ENCODE measurements at places on chromosomes 5 and 9.

- DNase-seq, result no peak
Measured at GRCh38 chr5:14406554-14406849, 175.1 kb upstream of the OTULINL start.

DNA sequence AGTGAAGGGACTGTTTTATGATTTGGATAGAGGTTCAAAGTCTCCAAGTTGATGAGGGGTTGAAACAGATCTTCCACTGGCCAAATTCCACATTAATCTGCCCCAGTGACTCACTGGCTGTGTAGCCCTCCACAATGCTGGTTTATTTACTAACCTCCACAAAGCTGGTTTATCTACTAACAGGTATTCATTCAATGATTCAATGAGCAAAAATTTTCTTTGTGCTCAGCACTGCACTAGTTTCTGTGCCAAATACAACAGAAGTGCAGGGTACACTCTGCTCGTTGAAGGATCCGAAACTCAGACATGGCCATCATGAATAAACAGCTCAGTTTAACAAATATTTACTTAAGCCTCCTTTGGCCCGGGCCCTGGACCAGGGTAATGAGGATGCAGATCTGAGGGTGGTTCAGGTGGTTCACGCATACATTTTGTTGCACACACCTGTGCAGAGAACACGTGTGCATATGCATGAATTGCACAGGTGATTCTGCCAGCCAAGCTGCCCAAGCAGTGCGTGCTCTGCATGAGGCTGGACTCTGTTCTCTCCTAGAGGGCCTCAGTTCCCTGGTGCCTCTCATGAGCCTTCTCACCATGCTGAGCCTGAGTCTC, 71.0 kb downstream of the SH3PXD2B start:
- no peak for DNase-seq

DNA sequence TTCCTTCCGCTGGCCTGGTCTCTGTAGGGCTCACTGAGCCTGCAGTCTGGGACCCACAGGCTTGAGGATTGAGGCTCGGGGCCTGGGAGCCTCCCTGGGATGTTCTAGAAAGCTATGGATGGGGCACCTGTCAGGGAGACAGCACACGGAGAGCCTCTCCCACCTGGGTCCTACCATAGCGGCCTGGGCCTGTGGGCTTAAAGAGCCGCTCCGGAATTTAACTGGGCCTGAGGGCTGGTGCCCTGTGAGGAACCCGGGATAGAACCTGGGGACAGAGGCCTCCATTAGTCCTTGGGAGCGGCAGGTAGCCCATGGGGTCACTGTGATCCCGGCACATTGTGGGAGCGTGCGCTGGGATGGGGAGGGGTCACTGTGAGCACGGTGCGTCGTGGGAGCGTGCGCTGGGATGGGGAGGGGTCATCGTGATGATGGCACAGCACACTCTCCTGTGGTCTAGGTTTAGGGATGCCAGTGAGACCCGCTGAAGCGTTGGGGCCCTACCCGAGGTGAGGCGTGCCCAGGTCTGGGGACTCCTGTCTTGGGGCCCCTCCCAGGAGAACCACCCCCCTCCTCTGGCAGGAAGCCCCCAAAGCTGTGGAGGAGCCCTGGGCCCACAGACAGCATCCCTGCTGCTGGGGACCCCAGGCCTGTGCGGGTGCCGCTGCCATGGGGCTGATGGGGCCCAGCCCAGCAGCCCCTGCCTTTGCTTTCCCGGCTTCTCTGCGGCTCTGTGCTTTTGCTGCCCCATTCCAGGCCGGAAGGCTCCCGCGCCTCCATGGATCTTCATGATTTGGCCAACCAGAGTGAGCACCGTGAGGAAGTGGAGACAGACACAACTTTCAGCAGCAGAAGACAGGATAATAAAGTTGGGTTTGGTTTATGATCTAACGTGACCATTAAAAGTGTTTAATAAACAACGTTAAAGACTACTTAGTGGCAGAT, 3.4 kb upstream of the CEP72 start:
- DNase-seq, result no peak

GRCh38 chr5:135834639-135835529, at the start of gene SLC25A48:
Gene SLC25A48, plus strand, starts transcription at chr5:135834663. Its CDS starts 185 bp downstream, at chr5:135834848.
- peak; percentile 71 for DNase-seq

DNA sequence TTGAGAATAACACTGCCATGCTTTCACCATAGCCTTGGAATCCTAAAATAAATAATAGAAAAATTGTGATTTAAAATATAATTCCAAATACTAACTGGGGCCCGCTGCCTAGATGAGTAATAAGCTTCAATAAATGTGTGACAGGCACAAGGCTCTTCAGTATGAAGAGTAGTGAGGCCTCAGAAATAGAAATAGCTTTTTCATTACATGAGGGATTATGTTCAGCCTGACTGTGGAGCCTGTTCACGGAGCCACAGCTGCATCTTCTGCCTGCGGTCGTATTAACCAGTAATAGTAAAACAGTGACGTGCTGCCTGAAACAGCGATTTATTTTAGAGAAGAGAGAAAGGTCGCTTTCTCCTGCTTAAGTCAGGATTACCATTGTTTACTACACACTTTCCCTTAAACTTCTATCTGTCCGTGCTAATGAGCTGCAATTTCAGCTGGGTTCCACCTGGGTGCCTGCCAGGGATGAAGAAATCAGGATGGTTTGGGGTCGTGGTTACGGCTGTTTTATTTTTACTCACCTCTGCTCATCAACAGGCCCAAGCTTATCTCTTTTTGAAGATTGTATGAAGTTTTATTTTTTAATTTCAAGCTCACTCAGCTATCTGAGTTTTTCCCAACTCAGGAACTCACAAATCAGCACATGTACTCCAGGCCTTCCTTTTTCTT, 284.9 kb upstream of the WWC1 start:
- no peak for DNase-seq

- no peak for DNase-seq
Measured at GRCh38 chr5:92963800-92964199, 617.2 kb downstream of the NR2F1-AS1 start.

DNA sequence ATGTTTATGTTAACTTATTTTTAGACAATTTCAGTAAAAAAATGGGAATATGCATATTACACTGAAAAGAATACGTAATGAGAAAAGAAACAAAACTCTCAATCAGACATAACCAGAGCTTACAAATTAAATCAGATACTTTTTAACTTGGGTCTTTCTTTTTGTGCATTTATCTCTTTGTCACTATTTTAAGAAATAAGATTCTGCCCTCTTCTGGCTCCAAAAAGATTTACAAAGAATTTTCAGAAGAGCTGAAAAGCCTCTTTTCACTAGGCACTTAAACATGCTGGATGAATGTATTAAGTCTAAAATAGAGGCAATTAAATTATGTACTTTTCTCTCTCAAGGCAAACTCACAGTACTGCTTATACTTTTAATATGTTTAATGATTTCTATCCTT, 55.5 kb downstream of the CEP120 start:
- DNase-seq, result no peak

DNA sequence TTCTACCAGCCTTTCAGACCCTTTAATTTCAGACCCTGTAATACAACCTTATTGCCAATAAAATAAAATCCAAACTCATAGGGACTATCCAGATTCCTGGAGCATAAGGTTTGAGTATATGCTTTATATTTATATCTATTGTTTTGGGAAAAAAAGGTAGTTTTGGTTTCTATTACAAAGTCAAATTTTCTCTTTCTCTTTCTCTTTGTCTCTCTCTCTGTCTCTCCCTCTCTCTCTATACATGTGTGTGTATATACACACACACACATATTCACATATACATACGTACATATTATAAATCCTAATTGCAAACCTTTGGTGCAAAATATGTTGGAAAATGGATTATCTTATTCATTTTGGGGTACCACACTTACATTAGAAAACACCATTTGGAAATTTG, 39.0 kb downstream of the TMEM232 start:
- no peak for DNase-seq

GRCh38 chr9:75378036-75378435, 289.7 kb downstream of the OSTF1 start:
- no peak for DNase-seq

- DNase-seq, result peak; percentile 5
Measured at GRCh38 chr9:137319739-137320551, 17.9 kb upstream of the NRARP start.

DNA sequence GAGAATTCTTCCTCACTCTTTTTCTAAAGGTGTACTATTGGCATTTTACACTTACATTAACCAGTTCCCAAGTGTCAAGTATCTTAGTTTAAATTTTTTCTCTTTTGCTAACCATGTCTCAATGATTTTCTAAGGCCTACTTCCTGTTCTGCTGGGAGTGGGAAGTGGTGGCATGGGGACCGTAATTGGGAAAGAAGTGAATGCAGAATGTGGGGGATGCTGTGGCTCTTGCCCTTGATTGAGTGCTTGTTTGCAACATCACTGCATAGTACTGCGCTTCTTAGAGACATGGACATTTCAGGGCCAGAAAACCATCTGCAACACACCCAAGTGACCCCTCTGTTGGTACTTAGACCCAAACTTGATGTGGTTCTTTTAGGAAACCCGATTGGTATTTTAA, 32.8 kb downstream of the MRRF start:
- DNase-seq, result no peak

GRCh38 chr5:121415270-121415669, 436.4 kb upstream of the FTMT start:
- DNase-seq, result no peak

- no peak for DNase-seq
Measured at GRCh38 chr9:19163631-19164030, 36.3 kb upstream of the PLIN2 start.

DNA sequence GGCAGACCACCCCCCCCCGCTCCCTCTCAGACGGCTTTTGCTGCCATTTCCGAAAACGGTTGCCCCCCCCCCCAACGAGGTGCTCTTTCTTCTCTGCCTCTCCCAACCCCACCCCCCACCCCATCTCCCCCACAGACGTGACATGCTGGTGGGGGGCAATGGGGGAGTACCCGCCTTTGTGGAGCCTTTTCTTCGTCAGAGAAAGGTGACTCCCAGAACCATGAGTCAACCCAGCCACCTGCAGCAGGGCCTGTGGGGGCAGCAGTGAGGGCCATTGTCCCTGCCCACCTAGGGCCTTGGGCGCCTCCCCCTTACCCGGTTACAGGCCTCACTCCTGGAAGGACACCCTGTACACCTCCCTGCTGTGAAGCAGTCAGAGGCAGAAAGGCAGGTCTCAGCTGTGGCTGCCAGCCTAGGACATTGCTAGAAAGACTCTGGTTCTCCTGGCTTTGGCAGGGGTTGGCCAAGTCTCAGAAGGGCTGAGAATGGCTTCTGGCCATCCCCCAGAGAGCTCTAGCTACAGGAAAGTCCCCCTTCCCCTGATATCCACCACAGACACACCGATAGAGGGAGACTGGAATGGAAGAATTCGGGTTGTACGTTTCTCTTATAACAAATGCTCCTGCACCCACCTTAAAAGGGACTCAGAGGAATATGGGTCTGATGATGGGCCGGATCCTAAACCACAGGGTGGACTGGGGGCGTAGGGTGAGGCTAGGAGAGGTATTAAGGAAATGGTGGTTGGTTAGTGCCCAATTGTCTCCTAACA, 2.2 kb downstream of the DNAJB5 start:
- peak; percentile 33 for DNase-seq

GRCh38 chr5:17258431-17258830, 41.0 kb downstream of the BASP1 start:
- DNase-seq, result no peak

GRCh38 chr5:6302684-6303083, 75.7 kb downstream of the MED10 start:
- DNase-seq, result no peak

GRCh38 chr9:129619787-129620668, 873 bp downstream of the C9orf50 start:
- DNase-seq, result no peak

DNA sequence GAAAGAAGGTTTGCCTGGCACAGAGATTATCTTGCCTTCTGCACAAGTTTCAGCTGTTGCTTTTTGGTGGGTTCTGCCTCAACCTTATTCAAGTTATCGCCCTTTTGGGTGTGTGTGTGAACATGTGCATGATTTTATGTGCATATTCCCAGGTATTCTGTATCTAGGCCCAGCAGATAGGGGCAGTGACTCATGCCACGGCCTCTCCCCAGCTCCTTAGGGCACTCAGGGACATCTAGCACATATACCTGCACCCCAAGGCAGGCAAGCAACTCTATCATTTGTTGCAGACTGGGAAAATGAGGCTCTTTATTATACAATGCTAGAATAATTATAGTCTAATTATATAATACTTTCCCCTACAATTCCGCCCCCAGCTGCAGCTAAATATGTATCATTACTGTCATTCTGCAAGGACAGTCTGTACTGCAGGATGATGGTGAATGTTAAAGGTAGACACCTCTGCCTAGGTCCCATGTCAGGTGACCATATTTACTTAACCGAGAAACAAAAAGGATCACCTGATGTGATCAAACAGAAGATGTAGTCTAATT, 128.9 kb downstream of the PDE8B start:
- no peak for DNase-seq

GRCh38 chr5:67983251-67984110, 232.1 kb upstream of the PIK3R1 start:
- no peak for DNase-seq

- no peak for DNase-seq
Measured at GRCh38 chr5:59259237-59259636, 634.3 kb downstream of the PDE4D start.

DNA sequence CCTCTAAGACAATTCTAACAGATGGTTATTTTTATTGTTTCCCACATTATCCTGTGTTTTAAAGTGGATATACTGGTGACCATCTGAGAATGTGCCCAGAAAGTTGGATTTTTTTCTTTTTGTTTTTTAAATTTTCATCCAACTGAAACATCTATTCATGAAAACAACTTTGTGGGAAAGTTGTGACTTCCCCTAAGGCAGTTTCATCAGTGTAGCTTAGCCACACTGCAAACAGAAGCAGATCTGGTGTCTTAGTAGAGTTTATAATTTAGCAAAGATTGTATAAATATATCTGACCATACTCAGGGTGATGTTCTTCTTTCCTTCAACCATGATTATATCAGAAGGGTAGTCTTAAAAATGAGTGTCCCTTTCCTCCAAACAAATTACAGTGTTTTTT, 1241.3 kb downstream of the MAT2B start:
- DNase-seq, result no peak

- no peak for DNase-seq
Measured at GRCh38 chr9:73046769-73047168, 93.9 kb upstream of the ALDH1A1 start.
